ENCODE measurements at places on chromosomes 2 and 18. TPM values are rescaled to one million over a fixed set of nuclear protein-coding genes. Genes with fewer than 3 reads are reported as not detected.
A peak's percentile ranks its signal among the peaks of the same experiment; 100 is the strongest.

GRCh38 chr2:215793747-215794595, 219.4 kb downstream of the MREG start:
- peak; percentile 84 for DNase-seq

GRCh38 chr2:23413641-23414040, 28.7 kb downstream of the KLHL29 start:
- DNase-seq: no peak

DNA sequence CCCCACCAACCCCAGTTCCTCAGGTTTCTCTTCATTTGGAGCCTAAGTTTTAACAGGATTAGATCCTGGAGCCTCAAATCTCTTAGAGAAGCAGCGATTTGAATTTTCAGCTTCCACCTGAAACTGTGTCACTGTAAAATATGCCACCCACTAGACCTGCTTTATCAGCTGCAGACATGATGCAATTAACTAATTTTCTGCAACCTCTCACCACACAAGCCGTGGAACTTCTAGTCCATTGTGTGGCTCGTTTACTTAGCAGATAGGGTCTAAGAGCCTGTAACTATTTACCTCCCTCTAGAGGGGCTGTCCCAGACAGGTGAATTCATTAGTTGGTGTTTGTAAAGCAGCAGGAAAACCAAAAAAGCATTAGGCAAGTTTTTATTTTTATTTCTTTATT, 31.6 kb upstream of the FZD5 start:
- no peak for DNase-seq

DNA sequence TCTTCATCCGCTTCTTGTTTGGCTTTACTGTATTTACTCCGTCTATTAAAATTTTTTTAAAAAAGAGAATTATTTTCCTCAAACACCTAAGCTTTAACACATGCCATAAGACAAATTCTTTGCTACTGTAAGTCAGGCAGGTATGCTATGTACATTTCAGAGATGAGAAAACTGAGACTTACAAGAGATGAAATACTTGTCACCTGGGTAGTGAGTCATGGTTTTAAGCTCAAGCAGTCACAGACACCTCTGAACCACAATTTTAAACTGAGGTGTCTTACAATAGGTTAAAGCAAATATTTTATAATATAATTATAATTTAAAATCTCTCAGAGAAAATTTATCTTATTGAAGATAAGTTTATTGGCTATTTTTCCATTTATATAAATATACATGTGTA, 126.0 kb downstream of the EPHA4 start:
- DNase-seq: no peak

DNA sequence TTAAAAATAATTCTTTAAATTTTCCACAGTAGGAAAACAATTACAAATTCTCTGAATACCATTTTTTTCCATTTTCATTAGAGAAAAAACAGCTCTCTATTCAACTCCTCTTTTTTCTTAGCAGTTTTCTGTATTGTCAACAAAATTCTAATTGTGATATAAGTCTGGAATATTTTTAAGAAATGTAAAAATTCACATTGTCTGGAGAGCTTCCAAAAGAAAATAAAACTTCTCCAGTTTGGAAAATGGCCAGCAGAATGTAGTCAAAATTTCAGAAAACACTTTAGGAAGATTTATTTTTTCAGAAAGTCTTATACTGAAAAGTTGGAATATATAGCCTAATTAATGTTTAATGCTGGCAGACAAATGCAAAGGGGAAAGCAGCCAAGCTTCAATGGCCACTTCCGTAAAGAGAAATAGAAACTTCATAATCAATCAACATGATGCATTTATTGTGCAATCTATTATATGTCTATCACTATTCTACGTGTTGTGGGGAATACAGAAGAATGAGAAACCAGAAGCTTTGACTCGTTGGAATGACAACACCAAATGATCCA, 733.2 kb upstream of the PKDCC start:
- no peak for DNase-seq

GRCh38 chr2:71747559-71747958, 294.2 kb downstream of the DYSF start:
- no peak for DNase-seq

The MRPL19 gene
- total RNA-seq: 156 TPM

DNA sequence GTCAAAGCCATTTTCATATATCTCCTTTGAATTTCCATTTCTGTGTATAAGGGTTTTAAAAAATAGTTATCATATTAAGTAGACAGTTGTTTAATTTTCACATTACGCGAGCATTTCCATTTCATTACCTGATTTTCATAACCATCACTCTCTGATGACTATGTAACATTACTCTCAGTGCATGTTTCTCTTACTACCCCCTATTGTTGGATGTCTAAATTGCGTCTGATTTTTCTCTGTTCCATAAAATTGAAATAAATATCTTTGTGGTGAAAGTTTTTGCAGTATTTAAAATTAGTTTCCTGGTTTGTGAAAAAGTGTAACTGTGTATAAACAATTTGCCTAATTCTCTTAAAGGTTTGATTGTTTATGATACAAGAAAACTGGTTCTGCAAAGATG, 123.8 kb downstream of the MYO1B start:
- no peak for DNase-seq

The OXER1 gene
- not detected for total RNA-seq

- no peak for DNase-seq
Observed at GRCh38 chr2:156191527-156191926, 141.0 kb downstream of the NR4A2 start.

DNA sequence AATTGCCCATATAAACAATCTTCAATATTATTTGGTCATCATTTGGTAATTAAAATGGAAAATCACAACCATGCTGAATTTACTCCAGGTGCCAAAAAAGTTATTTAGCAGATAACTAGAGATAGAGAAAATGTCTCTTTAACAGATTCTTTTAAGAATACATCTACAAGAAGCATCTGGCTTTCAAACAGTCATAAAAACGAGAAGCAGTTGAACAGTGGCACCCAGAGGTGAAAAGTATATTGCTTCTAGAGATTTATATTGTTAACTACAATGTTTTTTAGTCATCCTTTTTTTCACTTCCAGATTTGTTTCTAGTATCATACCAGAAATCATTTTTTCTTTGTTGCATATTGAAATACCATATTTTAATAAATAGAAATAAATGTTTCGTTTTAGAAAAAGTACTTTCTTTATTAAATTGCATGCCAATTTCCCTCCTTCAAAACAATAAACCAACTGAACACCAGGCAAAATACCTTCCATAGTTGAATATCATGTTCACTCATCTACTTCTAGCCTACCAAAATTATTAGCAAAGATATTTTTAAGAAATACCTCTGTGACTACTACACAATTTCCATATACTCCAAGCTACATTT, 65.4 kb upstream of the HNRNPA3 start:
- DNase-seq: peak; percentile 75

GRCh38 chr2:182866461-182867406, at the start of gene FRZB:
TSS of gene FRZB (minus strand) at chr2:182866637. CDS start at chr2:182866552, 85 bp downstream.
- DNase-seq: no peak

The LIMS4 gene
- total RNA-seq: 0.10 TPM

The HNMT gene
- total RNA-seq: 22.6 TPM

GRCh38 chr2:108414945-108415344, 34.1 kb upstream of the GCC2 start:
- no peak for DNase-seq

The RALBP1 gene
- total RNA-seq: 84.6 TPM

The DYNAP gene
- total RNA-seq: not detected

DNA sequence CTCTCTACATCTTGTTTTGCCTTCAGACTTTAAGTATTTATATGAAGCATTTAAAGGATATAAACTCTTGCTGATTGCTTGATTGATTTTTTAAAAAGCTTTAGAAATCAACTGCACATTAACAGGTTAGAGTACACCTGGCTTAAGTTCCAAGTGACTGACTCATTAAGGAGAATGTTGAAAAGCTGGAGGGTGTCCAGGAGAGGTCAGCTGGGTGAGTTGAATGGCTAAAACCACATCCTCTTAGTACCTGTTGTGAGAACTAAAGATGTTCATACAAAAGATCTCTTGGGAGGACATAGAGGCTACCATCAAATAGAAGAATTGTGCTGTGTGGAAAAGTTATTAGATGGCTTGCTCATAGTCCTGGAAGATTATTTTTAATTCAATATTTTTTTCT, 206.8 kb downstream of the TXNL1 start:
- peak; percentile 64 for DNase-seq

DNA sequence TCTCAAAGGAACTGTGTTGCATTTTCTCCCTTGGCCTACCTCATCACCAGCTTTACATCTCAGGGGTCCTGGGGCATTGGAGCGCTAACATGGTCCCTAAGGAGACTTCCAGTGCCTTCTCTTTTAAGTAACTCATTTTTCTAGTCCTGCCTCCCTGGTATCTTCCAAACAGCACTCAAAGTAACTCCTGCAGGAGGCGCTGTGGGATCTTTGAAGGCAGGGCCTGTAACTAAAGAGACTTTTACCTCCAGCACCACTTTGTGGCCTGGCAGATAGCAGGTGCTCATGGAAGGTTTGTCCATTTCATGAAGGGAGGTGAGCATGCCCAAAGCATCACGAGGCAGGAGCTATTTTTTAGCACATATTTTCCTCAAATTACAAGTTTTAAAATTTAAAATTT, 411.0 kb upstream of the GYPC start:
- no peak for DNase-seq

- peak; percentile 92 for DNase-seq
Observed at GRCh38 chr2:26355038-26355995, 8.7 kb upstream of the ADGRF3 start.

DNA sequence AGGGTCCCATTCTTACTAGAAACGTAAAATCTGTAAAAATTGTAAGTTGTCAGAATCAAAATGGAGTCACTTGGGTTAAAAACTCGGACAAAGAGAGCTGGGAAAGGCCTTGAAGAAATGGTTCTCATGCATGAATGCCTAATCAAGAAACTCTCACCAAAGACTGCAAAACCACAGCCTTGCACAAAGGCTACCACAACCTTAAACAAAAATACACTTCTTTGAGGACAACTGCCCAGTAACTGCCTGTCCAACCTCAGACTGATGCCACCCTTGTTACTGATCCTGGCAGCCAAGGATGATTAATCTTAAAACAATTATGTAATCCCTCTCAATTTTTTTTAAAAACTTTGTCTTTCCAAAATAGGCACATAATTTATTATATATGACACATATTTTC, 299.3 kb downstream of the CCDC85A start:
- DNase-seq: peak; percentile 17

DNA sequence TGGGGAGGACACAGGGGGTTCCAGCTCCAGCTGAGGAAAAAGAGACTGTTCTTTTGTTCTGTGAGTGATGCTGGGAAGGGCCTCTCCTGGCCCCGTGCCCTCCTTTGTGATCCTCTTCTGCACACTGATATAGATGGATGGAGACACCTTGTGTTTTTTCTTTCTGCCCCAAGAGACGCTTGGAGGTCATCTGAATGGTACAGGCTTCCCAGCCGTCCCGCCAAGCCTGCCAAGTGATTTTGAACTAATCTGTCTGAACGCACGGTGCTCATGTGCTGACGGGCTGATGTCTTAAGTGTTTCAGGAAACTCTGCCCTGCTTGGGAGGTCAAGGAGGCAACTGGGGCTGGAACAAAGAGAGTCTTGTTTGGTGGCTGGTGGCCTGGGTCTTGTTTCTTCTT, 57.5 kb downstream of the KIF5C start:
- no peak for DNase-seq

DNA sequence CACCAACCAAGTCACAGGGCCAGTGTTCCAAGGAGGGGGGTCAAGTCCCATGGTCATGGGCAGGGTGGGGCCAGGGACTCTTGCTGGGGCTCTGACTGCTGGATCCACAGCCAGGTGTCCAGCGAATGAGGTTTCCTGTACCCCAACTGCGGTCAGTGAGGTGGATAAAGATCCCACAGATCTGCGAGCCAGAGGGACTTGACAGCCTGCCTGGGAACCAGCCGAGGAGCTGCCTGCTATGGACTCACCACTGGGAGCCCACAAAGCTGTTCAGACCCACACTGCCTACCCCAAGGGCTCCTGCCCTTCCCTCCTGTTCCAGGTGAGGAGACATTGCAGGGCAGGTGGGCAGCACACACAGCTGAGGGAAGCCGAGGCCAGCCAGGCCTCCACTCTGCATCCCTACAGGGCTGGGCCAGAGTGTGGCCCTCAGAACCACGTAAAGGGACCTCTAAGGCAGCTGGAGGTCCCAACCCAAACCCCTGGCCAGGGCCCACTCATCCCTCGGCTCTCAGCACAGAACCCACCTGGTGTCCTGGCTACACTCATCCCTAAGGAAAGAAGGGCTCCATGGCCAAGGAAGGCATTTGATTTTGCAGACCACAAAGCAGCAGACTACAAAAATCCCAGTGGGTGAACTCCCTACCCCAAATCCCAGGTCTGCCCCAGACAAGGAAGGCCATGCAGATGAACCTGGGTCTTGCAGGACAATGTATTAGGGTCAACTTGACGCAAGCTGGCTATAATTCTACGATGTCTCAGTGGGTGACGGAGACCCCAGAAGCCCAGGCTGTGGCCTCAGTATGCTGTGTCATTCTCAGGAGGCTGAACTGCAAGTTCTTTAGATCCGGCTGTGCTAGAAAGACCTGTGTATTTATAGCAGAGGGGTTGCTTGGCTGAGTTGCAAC, 209.2 kb downstream of the MGAT5 start:
- DNase-seq: no peak

- DNase-seq: no peak
Observed at GRCh38 chr2:215431778-215432758, 3.8 kb downstream of the FN1 start.

DNA sequence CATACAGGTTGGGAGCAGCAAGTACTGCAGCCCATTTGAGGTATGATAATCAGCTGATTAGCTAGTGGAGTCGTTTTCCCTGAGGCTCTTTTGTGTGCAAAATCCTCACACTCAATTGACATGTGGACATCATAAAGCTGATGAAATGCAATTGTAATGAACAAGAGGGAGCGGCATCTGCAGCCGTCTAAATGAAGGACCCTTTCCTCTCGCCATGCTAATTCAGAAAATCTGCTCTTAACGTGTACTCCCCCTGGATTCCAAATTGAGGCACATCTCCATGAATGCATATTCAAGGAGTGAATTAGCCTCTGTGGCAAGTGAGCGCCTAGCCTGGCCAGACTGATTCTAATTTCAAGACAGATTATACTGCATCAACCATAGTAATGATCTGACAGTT, 260.9 kb upstream of the ATP5MC3 start:
- DNase-seq: no peak

- DNase-seq: peak; percentile 57
Observed at GRCh38 chr2:48508461-48509124, 21.4 kb upstream of the STON1 start.

The ITPRIPL1 gene
- total RNA-seq: not detected

The CCDC148 gene
- 0.65 TPM for total RNA-seq

GRCh38 chr2:155033652-155034051, 335.2 kb downstream of the KCNJ3 start:
- DNase-seq: no peak

- no peak for DNase-seq
Observed at GRCh38 chr2:23135481-23136100, 249.4 kb upstream of the KLHL29 start.

DNA sequence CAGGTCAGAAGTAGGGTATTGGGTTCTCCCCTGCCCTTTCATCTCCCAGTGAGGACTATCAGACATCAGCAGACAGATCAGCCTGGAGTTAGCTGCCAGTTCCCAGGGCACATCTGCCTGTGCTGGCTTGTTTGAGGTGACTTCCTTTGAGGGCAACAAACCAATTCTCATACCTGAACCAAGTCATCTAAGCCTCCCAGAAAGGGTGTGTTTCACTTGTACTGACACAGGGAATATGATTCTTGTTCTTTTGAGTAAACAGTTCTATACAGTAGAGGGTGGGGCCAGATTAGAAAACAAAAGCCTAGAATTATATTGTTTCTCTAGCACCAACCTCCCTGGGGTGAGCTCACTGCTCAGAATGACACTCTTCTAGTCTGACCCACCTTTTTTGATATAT, 591.9 kb downstream of the SLC4A3 start:
- DNase-seq: no peak
